ENCODE measurements at places on chromosomes 16 and 17.

GRCh38 chr17:81341516-81342268 lies 46.6 kb upstream of the SLC38A10 start:
- DNase-seq: no peak

GRCh38 chr16:2223942-2224486 lies 623 bp downstream of the E4F1 start:
- peak; percentile 27 for DNase-seq

- DNase-seq: no peak
These were observed 25.8 kb downstream of the LITAF start for GRCh38 chr16:11560701-11561453.

GRCh38 chr16:85767531-85767930 lies 16.6 kb upstream of the C16orf74 start:
- no peak for DNase-seq

GRCh38 chr17:57548421-57549410 lies 196.4 kb downstream of the CCDC182 start:
- no peak for DNase-seq

GRCh38 chr17:20012017-20012536 lies 2.9 kb downstream of the SPECC1 start:
- DNase-seq: no peak

All from AML-193 (cell line).